ENCODE measurements at places on chromosomes 6 and 20.

DNA sequence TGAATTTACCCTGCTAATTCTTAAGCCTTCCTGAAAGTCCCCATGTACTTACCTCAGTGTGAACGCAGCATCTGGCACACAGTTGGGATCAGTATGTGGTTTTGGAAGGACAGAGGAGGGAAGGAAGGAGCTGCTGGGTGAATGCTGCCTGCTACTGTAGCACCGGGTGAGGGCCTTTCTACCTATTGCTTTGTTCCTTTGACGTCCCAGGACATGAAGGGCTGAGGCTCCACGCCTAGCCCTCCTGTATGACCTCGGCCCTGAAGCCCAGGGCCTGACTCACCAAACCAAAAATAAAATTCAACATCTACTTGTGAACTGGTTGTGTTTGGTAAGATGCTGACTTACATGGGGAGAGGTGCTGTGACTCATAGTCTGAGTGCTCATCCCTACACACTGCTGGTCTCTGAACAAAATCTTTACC is 51.1 kb downstream of the ARID1B start:
- no peak for DNase-seq

- DNase-seq = no peak
Measured at GRCh38 chr6:130324657-130325056, 41.2 kb upstream of the TMEM200A start.

GRCh38 chr6:100999034-100999597 is 118.0 kb upstream of the ASCC3 start:
- no peak for DNase-seq

DNA sequence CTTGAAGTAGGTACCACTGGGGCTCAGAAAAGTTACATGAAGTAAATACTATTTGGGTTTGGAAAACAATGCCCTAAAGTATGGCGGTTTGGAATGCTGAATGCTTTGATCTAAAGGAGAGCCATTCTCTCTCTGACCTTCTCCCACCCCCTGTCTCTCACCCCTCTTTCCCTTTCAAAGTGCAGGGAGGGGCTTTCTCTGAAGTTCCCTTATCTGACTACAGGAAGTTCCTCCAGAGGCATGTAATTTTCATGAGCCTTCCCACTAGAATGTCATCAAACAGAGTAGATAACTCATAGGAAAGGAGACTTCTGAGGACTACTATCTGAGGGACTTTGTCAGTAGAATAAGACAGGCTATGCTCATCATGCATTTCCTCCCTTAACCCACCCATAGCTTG is 216.7 kb upstream of the PCSK2 start:
- no peak for DNase-seq

DNA sequence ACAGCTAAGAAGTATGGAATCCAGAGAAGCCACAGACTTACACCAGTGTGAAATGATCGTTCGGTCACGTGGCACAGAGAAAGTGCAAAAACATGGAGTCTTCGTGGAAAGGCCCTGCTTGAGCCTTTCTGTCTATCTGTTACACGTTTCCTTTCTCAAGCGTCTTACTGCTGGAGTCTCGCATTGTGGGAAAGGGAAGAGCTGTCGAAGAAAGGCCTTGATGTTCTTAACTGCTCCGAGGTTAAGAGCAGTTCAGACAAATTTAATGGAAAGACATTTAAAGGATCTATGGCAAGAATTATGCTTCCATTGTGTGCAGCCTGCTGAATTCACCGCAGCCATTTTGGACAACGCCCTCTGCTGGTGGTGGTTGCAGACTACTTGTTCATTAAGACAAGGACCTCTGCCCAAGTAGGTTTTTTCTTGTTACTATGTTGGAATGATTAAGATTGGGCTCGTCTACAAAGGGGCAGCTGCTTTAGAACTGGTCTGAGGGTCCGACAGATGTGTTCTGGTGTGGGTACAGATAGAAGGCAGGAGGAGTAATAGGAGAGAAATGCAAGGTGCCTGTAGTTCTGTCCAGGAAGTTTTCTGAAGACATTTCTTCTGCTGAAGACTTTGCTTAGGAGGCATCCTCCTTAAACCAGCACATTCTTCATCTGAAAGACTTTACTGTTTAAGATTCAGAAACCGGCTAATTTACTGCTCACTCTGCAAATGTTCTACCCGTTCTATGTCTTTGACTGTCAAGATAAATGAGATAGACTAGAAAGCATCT is 24.7 kb upstream of the CCN6 start:
- DNase-seq = peak; percentile 27

All from activated naive CD8-positive, alpha-beta T cell treated with anti-CD3 and anti-CD28 coated beads, Interleukin-2, amount 50 U/mL, for 16 hours (primary cell).